Cortex of kidney (tissue), 1 donor: ENCODE measurements at places on chromosomes 16 and 17.

GRCh38 chr16:80784951-80785350 is 19.4 kb downstream of the CDYL2 start:
- DNase-seq, result no peak

DNA sequence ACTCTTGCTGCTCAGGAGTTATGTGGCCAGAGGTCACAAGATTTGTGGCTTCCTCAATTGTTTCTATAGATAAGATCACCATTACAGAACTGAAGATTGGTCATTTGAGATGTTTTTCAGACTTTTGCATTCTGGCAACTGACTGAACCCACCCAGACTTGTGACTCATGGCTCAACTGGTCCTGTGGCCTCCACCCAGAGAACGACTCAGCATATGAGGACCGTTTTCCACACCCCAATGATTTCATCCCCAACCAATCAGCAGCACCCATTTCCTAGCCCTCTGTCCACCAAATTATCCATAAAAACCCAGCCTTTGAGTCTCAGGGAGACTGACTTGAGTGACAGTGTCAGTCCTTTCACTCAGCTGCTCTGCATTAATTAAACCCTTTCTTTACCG is 143.2 kb upstream of the ASIC2 start:
- DNase-seq, result no peak

- no peak for DNase-seq
Measured at GRCh38 chr16:3762107-3762750, 44.9 kb upstream of the TRAP1 start.

DNA sequence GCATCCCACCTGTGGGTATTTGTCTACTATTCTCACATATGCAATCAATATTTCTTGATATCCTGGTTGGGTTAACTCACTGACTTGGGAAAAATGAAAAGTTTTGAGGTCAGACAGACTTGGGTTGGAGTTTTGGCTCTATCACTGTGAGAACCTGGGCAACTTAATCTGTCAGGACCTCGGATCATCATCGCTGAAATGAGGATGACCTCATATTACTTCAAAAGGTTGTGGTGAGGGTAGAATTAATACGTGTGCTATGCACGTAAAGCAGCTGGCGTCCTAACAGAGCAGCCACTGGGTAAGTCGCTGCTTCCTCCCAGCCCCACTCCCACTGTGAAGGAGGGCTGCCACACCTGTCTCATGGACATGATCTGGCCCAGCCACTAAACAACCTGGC is 57.3 kb downstream of the COG7 start:
- DNase-seq, result no peak

- DNase-seq, result no peak
Measured at GRCh38 chr16:35750701-35751104, 2291.3 kb downstream of the TP53TG3F start.

- DNase-seq, result no peak
Measured at GRCh38 chr17:38943607-38944006, 18.2 kb downstream of the LASP1NB start.

GRCh38 chr17:7084088-7084487 is 4.0 kb upstream of the CLEC10A start:
- no peak for DNase-seq

- DNase-seq, result no peak
Measured at GRCh38 chr17:6374761-6375312, 60.1 kb downstream of the AIPL1 start.

GRCh38 chr17:15884731-15885130 is 60.2 kb upstream of the ADORA2B start:
- DNase-seq, result no peak

- no peak for DNase-seq
Measured at GRCh38 chr17:79811011-79811867, 14.4 kb upstream of the CBX8 start.

DNA sequence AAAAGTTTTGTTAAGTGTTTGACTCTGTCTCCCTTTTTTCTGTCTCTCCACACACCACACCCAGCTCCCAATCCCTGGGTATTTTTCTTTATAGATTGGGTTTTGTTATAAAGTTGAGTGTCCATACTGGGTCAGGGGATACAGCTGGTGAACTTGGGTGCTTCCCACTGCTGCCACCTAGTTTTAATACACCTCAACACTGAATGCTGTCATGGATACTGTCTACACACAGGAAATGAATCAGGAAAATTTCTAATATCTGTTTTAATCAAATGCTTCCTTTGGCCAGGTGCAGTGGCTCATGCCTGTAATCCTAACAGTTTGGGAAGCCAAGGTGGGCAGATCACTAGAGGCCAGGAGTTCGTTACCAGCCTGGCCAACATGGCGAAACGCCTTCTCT is 5.3 kb upstream of the TAOK1 start:
- no peak for DNase-seq

DNA sequence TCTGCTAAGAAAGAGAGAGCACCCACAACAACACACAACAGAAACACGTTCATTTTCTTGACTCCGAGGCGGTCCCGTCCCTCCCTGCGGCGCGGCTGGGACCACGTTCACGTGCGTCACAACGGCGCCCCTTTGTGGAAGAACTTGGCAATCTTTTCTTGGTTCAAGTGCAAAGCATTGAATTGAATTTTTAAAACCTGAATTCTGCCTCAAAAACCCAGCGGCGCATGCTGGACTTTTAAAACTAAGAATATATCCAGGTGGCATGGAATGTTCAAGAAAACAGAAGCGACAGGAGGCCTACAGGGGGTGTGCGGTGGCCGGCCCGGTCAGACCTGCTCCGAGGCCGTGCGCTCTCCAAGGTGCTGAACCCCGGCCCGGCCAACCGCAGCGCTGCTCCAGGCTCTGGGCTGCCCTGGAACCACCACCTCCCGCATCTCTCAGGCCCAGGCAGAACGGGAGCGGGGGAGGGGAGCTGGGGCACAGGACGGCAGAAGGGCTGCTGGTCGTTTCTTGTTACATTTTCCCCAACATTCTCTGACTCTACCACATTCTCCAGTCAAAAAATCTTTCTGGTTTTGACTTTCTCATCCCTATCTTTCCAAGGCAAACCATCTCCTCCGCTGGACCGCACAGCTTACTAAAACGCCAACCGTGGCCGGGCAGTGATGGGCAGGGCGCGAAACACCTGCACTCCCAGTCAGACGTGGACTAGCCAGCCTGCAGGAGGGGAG is 3.4 kb upstream of the HEXD start:
- no peak for DNase-seq

DNA sequence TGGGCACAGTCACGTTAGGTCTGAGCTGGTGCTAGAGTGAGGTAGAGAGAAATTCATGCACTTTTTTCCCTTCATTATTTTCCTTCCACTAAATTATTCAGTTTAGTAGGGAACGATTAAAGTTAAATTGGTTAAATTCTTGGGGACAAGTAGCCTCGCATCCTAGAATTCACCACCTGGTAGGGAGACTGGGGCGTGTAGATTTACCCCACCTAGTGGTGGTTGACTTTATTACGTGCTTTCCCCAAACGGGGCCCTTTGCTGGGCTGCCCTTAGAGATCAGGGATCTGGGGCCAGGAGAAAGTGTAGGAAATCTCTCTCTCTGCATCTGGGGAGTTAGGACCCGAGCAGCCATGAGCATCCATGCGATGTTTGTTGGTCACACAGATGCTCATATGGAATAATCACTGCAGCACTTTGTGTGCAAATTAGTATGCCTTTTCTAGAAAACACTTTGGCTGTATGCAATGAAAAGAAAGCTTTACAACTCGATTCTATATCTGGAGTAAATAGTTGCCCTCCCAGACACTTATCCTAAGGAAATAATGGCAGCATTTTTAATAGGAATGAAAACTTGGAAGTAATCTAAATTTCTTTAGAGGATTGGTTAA is 107.0 kb downstream of the PLCG2 start:
- no peak for DNase-seq

GRCh38 chr16:56424404-56424764 is 961 bp downstream of the AMFR start:
- no peak for DNase-seq

DNA sequence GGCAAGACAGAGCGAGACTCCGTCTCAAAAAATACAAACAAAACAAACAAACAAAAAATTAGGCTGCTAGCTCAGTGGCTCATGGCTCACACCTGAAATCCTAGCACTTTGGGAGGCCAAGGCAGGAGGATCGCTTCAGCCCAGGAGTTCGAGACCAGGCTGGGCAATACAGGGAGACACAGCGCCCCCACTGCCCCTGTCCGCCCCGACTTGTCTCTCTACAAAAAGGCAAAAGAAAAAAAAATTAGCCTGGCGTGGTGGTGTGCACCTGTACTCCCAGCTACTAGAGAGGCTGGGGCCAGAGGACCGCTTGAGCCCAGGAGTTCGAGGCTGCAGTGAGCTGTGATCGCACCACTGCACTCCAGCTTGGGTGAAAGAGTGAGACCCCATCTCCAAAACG is 531 bp upstream of the CDH1 start:
- DNase-seq, result no peak

- no peak for DNase-seq
Measured at GRCh38 chr17:40019140-40019991, 4.1 kb downstream of the CSF3 start.

DNA sequence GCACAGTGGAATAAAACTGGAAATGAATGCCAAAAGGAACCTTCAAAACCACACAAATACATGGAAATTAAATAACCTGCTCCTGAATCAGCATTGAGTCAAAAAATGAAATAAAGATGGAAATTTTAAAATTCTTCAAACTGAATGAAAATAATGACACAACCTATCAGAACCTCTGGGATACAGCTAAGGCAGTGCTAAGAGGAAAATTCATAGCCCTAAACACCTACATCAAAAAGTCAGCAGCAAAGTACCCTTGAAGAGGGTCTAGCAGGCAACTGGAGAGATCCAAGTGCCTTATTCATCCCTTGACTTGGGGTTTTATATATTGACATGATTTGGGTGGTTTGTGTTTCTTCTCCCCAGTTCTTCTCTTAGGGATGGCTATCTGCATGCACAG is 294.1 kb downstream of the PMP22 start:
- DNase-seq, result no peak

DNA sequence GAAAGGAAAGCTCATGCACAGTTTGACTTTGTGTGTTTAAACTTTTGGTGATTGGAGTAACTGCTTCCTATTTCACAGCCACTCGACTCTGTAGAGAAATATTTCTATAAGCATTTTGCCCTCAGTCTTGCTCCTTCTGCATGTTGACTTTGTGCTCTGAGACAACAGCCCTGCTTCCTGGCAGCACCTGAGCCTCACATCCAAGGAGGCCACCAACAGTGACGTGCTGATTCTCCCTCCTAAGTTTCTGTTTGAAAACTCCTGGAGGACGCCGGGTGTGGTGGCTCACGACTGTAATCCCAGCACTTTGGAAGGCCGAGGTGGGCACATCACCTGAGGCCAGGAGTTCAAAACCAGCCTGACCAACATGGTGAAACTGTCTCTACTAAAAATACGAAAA is 23.9 kb upstream of the WSB1 start:
- no peak for DNase-seq

GRCh38 chr16:28821874-28822519 is 802 bp upstream of the ATXN2L start:
- DNase-seq, result no peak

- no peak for DNase-seq
Measured at GRCh38 chr16:17289674-17290635, 180.8 kb downstream of the XYLT1 start.

- DNase-seq, result no peak
Measured at GRCh38 chr17:17698869-17699351, 17.7 kb downstream of the RAI1 start.

DNA sequence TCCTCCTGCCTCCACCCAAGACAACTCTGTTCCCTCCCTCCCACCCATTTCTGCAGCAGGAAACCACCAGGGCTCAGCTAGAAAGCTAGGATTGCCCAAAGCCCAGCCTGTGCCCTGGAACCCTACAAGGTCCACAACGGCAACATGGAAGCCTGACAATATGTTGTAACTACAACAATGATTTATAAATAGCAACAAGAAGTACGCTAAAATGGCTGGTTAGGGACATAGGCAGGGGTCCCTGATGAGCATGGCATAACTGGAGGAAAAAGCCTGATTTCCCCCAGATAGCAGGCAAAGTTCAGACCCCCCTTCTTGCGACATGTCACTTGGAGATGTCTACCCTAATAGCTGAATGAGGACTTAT is 6.6 kb downstream of the ST3GAL2 start:
- DNase-seq, result no peak

- no peak for DNase-seq
Measured at GRCh38 chr17:57636985-57637665, 108.0 kb downstream of the CCDC182 start.

- DNase-seq, result no peak
Measured at GRCh38 chr16:74601126-74601871, 5.6 kb downstream of the GLG1 start.

DNA sequence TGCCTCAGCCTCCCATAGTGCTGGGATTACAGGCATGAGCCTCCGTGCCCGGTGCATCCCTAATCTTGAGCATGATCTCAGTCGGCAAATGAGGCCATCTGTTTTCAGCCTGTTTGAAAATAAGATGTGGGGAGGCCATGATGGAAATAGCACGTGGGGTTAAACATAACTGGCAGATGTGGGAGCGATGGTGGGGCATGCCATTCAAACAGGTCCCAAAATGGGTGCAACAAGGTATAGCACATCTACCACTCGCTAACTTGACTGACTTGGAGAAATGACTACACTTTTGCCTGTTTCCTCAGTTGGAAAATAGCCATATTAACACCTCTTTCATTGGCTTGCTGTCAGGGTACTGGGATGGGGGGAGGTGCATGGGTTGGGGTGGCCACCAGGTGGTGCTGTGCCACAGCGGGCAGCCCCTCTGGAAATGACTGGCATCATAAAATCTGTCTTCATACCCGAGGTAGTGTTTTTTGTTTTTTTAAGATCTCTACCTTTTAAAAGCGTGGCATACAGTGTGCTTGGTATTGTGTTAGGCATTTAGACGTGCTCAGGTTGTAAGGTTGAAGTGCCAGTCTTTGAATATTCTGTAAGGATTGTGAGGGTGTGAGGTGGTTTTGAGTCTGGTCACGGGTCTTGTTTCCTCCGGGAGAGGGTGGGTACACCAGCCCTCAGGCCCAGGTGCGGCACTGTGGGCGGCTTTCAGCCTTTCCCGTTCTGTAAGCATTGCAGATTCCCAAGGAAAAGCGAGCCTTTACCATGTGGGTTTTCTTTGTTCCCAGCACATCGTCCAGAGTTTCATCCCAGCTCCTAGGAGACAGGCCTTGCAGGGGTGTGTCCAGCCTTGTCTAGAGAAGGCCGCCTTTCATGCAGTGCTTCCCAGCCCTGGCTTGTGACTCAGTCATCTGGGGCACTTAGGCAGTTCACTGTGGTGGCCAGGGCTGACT is 2.9 kb upstream of the TTYH2 start:
- no peak for DNase-seq
